Natural killer cell (primary cell): ENCODE measurements at places on chromosomes 2 and 18. TPM values are rescaled to one million over a fixed set of nuclear protein-coding genes. Genes with fewer than 3 reads are reported as not detected.

DNA sequence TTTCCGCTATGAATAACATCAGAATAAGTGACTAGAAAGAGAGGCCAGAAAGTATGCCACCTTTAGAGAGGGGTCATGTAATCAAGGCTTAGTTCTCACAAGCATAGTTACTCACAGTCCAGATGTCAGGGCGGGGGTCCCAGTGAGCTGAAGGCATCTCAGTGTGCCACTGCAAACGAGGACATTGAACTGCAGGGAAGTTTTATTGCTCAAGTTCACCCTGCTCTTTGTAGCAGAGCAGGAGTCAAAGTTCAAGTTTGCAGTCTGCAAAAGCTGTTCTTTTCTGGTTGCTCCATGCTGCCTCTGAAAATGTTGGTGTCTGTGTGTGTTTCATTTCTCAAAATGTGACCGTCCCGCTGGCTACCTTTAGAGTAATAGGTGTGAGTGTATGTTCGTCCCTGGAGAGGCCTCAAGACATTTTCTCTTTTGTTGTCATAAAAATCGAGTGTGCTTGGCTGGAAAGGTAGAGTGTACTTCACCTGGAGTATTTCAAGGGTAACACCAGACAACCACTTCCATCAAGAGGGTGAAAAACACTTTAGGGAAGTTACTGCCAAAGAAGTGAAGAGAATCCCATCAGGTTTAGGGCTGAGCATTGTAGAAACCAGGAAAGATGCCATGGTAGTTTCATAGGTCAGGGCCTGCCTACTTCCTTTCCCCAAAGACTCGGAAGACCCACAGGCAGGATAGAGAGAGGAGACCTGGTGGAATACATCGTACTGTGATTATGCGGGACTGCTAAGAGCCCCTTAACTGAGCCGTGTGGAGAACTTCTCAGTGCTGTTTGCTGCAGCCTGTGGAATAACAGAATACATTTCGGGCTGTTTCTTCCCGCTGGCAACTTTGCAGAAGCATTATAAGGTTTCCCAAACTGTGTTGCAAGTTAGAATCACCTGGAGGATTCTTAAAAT lies 89.9 kb downstream of the LYPD6 start:
- DNase-seq: no peak

DNA sequence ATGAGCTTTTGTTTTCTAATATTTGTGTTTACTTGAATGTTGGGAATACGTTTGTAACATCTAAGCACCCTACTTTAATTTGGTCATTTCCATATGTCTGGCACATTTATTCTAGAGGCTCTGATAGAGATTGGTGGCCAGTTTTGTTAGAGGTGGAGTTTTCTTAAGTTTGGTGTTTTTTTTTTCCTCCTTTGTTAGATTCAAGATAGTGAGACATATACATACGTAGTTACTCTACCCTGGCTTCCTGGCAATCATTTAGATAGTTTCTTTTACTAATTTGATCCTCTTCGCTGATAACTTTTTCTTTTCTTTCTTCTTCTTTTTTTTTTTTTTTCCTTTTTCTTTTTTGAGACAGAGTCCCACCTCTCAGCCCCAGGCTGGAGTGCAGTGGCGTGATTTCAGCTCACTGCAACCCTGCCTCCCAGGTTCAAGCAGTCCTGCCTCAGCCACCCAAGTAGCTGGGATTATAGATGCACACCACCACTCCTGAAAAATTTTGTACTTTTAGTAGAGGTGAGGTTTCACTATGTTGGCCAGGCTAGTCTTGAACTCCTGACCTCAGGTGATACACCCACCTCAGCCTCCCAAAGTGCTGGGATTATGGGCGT lies 26.6 kb downstream of the SMCHD1 start:
- DNase-seq: no peak

NGEF gene
- not detected for total RNA-seq

- no peak for DNase-seq
These were observed 46.7 kb downstream of the RPL37A start for GRCh38 chr2:216545359-216545758.

- DNase-seq: no peak
These were observed 509 bp upstream of the CYS1 start for GRCh38 chr2:10080536-10081304.
